ENCODE measurements at places on chromosomes 1 and 21.

DNA sequence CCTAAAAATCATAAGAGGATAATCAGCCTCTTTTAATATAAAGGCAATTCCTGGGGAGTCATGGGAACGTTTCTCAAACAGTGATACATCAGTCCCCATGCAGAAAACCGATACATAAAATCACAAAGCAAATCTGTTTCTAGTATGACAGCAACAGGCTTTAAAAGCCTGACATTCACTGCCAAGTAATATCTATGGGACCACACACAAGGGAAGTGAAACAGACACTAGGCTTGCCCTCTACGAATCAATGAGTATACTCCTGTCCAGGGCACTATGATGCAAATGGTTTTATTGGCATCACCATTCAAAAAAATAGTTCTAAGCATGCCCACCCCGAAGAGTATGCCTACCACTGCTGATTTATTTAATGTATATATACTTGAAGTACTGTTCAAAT lies 54.4 kb downstream of the TIAM1 start:
- no peak for DNase-seq

DNA sequence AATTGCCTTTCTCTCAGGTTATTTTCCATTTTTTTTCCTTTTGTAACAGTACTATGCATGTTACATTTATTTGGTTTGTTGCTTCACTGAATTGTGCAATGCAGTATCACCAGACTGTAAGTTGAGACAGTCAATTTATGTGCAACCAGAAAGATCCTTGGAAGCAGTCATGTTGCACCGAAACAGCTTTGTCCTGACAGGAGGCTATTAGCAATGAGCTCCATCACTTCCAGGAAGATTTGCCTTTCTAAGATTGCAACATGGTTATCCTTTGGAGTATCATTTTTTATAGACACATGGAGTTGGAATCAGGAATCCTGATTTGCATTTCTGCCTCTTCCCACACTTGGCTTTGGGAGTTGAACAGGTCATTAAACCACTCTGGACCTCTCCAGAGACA lies 84.5 kb upstream of the ST6GALNAC5 start:
- DNase-seq, result no peak

DNA sequence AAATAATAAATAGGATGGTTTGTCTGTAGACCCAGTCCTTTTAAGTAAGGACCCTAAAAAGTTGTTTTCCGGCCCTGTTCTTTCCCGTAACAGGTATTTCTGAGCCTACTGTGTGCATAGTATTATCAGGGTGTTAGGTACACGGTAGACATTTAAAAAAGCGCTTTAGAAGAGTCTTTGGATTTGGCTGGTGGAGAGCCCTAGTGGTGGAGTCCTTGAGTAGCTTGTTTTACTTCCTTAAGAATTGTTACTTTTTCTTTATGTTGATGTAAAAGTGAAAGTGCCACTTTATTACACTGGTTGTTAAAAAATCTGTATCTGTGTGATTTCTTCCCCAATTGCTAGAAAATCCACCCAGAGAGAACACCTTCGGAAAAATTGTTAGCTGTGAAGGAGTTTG lies 36.8 kb downstream of the SMYD2 start:
- no peak for DNase-seq

- DNase-seq, result no peak
Measured at GRCh38 chr1:53731043-53731600, 7.8 kb downstream of the GLIS1 start.

GRCh38 chr21:42568866-42569731 lies 55.4 kb downstream of the SLC37A1 start:
- DNase-seq, result no peak

DNA sequence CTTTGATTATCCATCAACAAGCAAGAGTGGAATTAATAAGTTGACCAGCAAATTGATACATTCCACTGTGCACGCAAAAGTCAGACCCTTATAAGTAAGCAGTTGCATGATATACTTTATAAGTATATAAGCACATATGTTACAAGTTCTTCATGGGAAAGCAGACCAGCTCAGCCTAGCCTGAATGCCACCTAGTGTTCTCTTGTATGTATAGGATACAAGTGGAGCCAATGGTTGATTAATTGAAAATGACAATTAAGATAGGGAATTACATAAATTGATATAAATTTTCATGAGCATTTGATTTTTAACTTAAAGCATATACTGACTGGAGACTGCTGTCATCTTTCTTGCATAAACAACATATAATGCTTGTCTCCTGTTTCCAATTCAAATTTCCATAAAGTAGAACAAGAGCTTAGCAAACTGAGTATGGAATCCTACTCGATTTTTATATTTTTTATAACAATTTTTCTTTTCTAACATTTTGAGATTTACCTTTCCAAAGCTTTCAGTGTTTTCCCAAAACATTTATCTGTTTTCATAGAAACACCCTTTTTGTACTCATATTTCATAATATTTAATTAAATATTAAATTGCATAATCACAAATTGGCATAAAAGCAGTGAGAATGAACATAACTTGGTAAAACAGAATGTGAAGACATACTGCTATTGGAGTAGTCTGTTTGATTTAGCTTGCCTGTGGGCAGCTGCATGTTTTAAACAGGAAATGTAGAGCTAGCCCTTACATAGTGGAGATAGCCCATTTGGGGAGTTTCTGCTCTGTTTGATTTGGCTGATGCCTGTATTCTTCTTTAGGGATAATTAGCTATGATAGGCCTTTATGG lies 62.8 kb downstream of the MAGI3 start:
- no peak for DNase-seq

DNA sequence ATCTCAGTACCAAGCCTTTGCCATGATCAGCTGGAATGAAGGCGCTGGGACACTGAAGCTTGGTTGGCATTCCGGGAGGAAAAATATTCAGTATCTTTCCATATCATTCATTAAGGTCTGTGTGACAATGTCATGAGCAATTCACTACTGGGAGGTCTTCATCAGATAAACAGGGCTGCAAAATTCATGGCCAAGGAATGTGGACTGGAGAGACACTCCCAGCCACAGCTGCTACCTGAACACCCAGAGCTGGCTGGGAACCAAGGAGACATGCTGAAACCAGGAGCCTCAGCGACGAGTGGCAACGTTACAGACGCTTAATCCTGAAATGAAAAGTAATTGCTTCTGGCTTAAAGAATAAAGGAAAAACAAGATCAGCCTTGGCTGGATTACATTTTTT lies 30.6 kb upstream of the DDAH1 start:
- DNase-seq, result peak; percentile 48

DNA sequence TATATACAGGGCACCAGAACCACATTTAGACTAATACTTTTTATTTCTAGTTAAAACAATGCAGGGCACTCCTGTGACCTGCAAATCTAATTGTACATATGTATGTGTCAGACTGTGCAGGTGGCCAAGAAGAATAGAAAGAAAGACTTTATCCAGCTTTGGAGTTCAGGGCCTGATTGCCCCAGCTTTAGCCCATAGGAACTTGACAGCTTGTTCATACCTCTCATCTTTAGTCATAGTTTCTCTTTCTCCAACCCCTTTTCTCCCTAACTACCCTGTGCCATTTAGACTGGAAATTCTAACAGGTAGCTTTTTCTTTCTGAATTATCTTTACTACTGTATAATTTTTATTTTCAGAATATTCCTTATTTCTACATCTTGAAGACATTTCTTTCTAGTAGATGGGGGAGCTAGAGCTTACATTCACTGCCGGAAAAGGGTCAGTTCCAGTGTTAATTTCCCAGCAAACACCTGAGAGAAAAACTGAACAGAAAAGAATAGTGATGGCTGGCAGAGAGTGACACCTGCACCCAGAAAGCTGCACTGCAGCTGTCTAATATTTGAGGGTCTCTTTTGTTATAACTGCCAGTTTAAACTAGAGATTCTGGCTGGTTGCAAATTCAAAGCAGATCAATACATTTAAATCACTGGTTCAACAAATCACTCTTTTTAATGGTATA lies 8.4 kb downstream of the YBX1 start:
- no peak for DNase-seq

DNA sequence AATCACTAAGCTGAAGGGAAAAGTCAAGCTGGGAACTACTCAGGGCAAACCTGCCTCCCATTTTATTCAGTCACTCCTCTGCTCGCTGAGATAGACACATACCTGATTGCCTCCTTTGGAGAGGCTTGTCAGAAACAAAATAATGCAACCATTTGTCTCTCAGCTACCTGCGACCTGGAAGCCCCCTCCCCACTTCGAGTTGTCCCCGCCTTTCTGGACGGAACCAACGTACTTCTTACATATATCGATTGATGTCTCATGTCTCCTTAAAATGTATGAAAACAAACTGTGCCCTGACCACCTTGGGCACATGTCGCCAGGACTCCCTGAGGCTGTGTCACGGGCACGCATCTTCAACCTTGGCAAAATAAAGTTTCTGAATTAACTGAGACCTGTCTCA lies 21.5 kb upstream of the HPDL start:
- no peak for DNase-seq

Measured in Caki2 (cell line).